Thoracic aorta (tissue), 2 donors: ENCODE measurements at places on chromosomes 3 and 15. TPM values are rescaled to one million over a fixed set of nuclear protein-coding genes. Genes with fewer than 3 reads are reported as not detected.

The ZIC1 gene
- not detected for total RNA-seq

GRCh38 chr3:149844091-149844490 is 31.1 kb downstream of the RNF13 start:
- no peak for DNase-seq

DNA sequence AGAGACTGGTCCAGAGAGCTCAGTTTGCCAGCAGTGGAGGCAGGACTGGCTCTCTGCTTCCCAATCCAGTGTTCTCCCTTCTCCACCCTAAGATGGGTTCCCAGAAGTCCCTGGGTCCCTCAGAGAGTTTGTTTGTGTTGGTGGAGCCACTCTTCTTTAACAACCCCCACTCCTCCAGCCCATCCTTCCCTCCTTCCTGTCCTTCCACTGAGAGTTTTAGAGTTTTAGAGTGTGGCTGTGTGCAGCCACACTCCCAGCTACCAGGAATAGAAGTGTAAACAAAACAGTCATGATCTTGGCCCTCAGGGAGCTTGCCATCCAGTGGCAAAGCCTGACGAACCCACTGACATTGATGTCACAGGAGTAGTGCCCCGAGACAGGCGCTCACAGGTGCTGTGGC is 12.5 kb upstream of the FBLN2 start:
- DNase-seq: no peak

- DNase-seq: no peak
Measured at GRCh38 chr3:195770081-195770840, 41.5 kb downstream of the MUC4 start.

DNA sequence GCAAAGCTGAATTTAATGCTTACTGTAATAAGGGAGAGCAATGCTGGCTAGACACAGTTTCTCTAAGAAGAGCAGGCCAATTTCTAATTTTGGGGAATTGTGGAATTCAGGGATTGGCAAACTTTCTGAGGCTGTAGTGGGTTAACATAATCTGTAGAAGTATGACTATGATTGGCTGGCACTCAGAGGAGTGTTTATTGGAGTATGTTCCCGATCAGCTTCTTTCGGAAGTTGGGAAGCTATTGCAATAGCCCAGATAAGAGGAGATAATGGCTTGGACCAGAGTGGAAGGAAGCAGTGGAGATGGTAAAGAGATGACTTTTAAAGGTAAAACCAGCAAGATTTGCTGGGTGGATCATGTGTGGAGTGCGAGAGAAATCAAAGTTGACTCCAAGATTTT is 19.4 kb downstream of the TMOD3 start:
- no peak for DNase-seq

DNA sequence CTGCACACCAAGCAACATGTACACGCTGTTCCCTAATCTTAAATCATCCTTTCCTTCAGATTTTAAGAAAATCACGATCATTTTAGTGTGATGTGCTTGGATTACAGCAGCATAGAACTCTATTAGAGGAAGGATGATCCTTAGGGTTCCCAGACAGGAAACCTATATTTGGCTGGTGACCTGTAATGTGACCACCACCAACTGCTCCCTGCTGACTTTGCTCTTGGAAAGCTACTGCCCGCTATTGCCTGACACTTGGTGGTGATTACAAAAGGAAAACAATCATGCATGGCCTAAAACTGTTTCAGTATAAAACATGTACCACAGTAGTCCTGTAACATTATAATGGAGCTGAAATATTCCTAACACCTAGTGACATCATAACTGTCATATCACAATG is 27.2 kb upstream of the LMOD3 start:
- no peak for DNase-seq

DNA sequence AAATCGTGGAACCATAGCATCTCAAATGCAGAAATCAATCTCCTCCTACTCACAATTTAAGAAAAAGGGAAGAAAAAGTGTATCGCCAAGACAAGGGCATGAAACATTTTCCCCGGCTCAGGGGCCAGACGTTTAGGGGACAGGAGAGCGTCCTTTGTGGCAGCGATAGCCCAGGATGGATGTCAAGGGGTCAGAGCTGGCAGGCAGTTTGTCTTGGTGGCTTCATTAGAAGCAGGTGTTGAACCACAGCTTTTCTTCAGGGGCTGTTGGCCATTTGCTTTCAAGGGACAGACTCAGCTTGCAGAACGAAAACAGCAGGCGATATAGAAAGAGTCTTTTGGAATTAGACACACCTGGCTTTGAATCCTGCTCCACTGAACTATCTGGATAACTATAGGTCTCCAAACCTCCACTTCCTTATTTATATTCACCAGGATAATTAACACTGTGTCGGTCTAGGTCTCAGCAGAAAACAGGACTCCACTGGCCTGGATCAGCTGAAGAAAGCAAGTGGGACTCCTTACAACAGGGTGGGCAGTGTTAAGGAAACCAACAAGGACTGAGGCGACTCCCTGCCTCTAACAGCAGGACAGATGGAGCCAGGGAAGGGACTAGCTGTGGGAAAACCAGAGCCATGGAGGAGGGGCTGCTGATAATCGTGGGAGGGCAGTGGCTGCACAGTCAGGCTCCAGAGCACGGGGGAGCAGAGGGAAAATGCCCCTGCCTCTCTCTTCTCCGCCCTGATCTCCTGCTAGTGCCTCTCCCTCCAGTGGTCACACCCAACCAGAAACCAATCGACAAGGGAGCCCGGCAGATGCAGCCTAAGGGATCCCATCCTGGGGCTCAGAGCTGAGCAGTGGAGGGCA is 123.6 kb downstream of the LIPC start:
- no peak for DNase-seq

The ZBED2 gene
- not detected for total RNA-seq

DNA sequence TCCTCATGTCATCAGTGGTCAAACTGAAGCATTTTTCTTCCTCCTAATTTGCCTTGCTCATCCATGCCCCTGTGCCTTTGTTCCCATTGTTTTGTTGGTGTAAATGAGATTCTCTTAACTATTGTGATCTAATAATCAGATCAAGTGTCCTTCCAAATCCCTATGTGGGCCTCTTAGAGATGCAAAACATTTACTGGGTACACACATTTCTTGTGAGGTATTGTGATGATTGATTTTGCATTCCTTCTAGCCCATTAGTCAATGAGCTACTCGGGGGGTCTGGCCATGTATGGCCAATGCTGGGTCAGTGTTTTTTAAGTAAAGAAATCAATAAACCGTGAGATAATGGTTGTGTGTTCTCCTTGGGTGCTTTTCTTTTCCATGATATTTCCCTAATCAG is 580.4 kb downstream of the VGLL3 start:
- DNase-seq: no peak

DNA sequence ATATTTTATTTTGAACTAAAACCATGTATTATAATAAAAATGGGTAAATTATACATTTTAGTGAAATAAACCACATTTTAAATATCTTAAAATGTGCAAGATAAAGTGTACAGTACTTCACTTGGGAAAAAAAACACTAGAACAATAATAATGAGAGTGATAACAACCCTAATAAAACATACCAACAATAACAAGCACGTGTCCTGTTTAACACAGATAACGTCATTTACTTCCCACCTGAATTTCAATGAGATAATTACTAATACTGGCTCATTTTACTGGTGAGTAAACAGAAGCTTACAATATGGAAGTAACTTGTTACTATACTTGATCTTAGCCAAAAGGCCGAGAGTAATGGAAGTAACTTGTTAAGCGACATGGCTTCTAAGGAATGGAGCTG is 110.2 kb upstream of the PRTG start:
- DNase-seq: no peak

DNA sequence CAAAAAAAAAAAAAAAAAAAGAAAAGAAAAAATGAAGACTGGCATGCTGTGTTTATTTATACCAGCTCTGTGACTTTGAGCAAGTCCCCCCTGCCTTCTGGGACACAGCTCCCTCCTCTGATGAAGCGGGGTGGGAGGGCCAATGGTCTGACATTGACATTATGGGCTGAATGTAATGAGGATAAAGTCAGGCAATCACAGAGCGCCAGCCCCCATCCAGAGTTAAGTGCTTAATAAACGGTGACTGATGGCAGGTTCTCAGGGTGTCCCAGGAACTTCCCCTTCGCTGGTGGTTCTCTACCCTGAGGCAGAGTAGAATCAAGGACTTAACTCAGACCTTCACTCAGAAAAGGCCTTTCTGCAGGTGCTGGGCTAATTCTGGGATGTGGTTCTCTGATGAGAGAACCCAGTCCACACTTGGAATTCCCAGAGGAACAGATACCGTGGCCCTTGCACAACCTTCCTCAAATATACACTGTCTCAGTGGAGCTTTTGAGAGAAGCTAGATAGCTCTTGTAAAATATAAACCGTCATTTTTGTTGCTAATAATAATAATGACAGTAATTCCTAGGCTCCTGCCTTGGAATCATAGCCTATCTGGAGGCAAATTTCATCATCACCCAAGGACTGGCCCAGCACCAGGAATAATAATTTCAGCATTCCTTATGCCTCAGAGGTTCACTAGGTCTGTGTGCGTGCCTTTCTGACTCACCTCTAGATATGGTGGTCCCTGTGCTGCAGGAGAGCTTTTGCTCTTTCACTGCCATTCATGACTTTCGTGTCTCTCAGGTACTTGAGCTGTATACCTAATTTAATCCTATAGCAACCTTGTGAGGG is 115.8 kb downstream of the RPLP1 start:
- DNase-seq: peak; percentile 45

- no peak for DNase-seq
Measured at GRCh38 chr3:123294296-123294938, 92.7 kb downstream of the SEC22A start.

The RAD51 gene
- 0.27 TPM for total RNA-seq

The CHDH gene
- 0.68 TPM for total RNA-seq

The GOLGA8S gene
- 0.42 TPM for total RNA-seq

GRCh38 chr15:40256638-40257235 is 17.9 kb downstream of the PAK6 start:
- no peak for DNase-seq

The REC114 gene
- total RNA-seq: not detected

GRCh38 chr3:168975576-168975975 is 687.9 kb downstream of the MECOM start:
- no peak for DNase-seq

GRCh38 chr15:42073418-42073817 is 20.9 kb downstream of the PLA2G4D start:
- DNase-seq: no peak

- DNase-seq: no peak
Measured at GRCh38 chr3:98900265-98901118, 1.0 kb downstream of the DCBLD2 start.

- DNase-seq: no peak
Measured at GRCh38 chr3:152930516-152930915, 95.6 kb downstream of the P2RY1 start.

The GAP43 gene
- 2.8 TPM for total RNA-seq

DNA sequence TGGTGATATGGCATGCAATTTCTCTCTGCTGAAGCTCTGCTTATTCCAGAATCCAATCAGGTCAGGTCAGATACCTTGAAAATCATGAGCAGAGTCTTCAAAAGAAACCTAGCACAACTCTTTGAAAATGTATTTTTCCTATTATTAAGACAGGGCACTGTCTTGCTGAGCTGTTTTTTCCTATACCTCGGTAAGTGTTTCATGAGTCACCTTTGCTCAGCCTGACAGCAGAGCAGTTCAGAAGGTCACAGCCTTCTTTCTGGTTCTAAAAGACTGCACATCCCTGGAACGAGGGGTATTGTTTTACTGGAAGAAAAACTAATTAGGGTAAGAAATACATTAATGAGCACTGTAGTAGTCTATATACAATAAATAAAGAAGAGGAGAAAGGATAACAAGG is 422.0 kb downstream of the SOX2 start:
- no peak for DNase-seq

The MDFIC2 gene
- not detected for total RNA-seq

GRCh38 chr15:77059786-77060361 is 11.0 kb downstream of the TSPAN3 start:
- DNase-seq: no peak

GRCh38 chr15:73899197-73900094 is 26.1 kb downstream of the TBC1D21 start:
- DNase-seq: no peak

The ERICH6 gene
- not detected for total RNA-seq

The CYP1A2 gene
- not detected for total RNA-seq

- DNase-seq: peak; percentile 9
Measured at GRCh38 chr15:81338170-81339007, 14.4 kb upstream of the STARD5 start.

DNA sequence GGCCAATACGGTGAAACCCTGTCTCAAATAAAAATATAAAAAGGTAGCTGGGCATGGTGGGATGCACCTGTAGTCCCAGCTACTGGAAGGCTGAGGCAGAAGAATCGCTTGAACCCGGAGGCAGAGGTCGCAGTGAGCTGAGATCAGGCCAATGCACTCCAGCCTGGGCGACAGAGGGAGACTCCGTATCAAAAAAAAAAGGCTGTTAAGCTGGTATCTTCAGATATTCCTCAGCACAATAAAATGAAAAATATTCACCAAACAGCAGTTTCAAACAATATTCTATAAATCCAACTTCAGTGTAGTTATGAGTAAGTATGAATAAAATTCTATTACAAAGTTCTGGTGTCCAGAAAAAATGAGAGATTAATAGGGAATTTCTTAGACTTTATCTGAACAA is 14.2 kb downstream of the DENND4A start:
- DNase-seq: no peak

The ZPLD1 gene
- not detected for total RNA-seq
